ENCODE measurements at places on chromosomes 13 and 19. TPM values are rescaled to one million over a fixed set of nuclear protein-coding genes. Genes with fewer than 3 reads are reported as not detected.

The ZIM2 gene
- total RNA-seq: not detected

The CASP14 gene
- total RNA-seq: not detected

The PRKCG gene
- not detected for total RNA-seq

The MADCAM1 gene
- total RNA-seq: not detected

The KLK4 gene
- not detected for total RNA-seq

The MYO1F gene
- 0.07 TPM for total RNA-seq

The C1QTNF9 gene
- not detected for total RNA-seq

The MCEMP1 gene
- not detected for total RNA-seq

The KCNRG gene
- total RNA-seq: not detected

The ADAMTS10 gene
- total RNA-seq: 12.3 TPM

The IZUMO2 gene
- not detected for total RNA-seq

The ZNF99 gene
- total RNA-seq: not detected

The SMIM17 gene
- not detected for total RNA-seq

The LSR gene
- total RNA-seq: 0.93 TPM

The KLK10 gene
- total RNA-seq: not detected

The CGB3 gene
- not detected for total RNA-seq

The SRRM5 gene
- 0.33 TPM for total RNA-seq

The UNC13A gene
- 0.54 TPM for total RNA-seq

The IGSF23 gene
- 1.2 TPM for total RNA-seq

The KXD1 gene
- total RNA-seq: 141 TPM

The SSC5D gene
- 0.74 TPM for total RNA-seq

The ZFP82 gene
- total RNA-seq: 3.3 TPM

The ZNF558 gene
- 2.9 TPM for total RNA-seq

The ZNF324 gene
- total RNA-seq: 7.2 TPM

The RAB20 gene
- 9.1 TPM for total RNA-seq

The GIPC3 gene
- total RNA-seq: 1.4 TPM

The CEACAM21 gene
- total RNA-seq: 14.9 TPM

The NANOS2 gene
- total RNA-seq: not detected

The DKKL1 gene
- not detected for total RNA-seq

The ZNF135 gene
- total RNA-seq: 0.93 TPM

The ZNF528 gene
- 11.3 TPM for total RNA-seq

The DCT gene
- total RNA-seq: not detected

The CAMSAP3 gene
- not detected for total RNA-seq

The SAMD4B gene
- total RNA-seq: 43.9 TPM

The URAD gene
- total RNA-seq: not detected

The TNFSF13B gene
- not detected for total RNA-seq

The AP1M2 gene
- total RNA-seq: not detected

The MCF2L gene
- total RNA-seq: 3.3 TPM

The BCL3 gene
- total RNA-seq: 27.9 TPM

The OR10H1 gene
- not detected for total RNA-seq
